HCT116 (cell line): ENCODE measurements at places on chromosomes 12 and 14.

DNA sequence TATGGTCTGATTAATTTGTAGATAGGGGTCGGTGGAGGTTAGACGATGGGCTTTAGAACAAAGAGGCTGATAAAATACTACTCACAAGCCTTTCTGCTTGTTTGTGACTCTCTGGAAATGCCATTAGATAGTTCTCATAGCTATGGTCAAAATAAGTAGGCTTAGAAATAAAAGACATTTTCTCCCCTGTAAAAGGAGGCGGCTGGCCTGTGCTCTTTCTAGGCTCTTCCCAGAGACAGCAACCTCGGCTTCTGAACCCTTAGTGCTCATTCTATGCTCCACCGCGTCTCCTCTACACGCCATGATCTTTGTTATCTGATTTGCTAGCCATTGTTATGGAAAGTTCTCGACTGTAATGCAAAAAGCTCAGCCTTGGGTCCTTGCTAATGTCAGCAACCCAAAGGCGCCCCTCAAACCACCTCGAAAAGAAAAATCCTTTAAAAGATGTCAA lies 64.5 kb downstream of the CRADD start:
- DNase-seq, result no peak

DNA sequence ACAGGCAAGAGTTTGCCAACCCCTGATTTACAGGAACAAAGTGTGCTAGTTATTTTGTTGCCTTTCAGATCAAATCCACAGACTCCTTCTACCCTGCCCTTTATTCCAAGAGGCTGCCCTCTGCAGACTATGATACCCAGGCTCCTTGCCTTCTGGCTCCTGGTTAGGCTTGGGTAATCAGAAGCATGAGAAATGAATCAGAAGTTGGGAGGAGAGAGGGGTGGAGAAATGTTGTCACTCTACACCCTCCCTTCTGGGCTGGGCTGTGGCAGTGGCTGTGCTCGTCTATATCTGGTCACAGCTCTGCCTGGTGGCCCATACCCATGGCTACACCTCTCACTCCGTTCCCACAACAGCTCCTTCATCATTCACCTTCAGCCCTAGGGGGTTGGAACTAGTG lies 204.6 kb upstream of the PLXNC1 start:
- DNase-seq, result peak; percentile 3

DNA sequence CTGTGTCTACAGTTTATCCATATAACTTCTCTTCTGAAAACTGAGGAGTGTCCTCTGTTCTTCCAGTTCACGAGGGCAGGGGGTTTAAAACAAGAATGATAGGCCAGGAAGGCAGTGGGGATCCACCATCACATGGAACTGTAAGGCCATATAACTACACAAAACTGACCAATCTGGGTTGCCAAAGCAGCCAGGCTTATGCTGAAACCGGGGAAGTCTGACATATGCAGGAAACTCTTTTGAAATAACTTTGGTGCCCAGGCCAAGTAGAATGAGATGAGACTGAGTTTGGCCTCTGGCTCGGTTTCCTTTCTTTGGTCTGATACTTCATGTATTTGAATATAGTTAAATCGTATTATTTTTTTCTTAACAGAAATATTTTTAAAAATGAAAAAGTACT lies 18.0 kb upstream of the ATF1 start:
- DNase-seq, result no peak

DNA sequence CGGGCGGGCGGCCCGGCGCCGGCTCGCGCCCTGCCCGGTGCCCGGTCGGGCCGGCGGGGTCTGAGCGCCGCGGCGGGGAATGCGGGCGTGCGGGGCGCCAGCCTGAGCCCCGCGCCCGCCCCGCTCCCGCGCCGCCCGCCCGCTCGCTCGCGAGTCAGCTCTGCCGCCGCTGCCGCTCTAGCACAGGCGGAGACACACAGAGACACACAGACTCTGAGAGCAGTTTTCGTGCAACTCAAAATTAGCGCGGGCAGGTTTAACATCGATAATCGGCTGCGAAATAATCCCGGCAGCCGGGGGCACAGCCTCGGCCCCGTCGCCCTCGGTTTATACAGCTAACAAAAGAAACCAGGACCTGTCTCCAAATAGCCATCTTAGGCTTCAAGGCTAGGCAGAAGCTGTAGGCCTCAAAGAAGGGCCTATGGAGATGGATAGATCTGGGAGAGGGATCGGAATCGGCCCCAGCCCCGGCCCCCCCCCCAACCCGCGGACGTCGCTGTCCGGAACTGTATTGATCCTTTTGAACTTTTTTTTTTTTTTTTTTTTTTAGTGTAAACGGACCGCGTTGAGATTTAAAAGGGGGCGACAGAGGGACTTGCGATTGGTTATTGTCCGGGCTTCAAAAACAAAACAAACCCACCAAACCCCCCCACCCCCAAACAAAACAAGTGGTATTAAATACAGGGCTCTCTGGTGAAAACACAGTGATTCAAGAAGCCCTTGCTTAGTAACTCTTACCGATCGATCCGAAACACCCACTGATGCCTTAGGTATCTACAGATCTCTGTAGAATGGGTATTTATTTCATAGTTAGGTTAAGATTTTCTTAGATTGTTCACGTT lies 1.1 kb downstream of the ARID2 start:
- DNase-seq, result no peak

DNA sequence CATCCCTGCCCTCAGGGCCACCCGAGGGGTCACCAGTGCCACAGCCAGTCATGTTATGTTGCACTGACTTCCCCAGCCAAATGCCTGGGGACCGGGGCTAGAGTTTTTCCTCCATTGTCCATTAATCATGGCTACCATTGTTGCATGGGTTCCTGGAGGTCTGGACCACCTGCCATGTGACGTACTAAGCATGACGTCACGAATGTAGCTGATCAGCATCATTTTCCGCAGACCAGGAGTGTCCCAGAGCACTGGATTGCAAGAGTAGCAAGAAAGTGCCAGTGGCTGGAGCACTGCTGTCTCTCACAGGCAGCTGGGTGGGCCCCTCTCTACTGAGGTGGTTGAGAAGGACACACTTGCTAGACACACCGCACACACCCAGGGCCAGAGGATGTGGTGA lies 6.9 kb upstream of the C14orf180 start:
- DNase-seq, result no peak

DNA sequence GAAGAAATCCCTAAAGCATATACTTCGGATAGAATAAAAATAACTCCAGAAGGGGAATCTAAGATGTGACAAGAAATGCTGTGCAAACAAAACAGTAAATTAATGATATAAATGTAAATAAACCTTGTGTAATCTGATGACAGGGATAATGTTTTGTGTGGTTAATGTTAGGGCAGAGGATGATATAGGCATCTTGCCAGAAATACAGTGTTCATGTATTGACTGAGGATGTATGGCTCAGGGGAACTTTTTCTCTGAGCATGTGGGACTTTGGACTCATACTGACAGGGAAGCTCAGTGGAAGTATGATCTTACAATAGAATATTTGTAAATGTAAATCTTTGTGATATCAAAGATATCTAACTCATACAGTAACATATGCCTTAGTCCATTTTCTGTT lies 420.2 kb downstream of the TMTC2 start:
- no peak for DNase-seq

- no peak for DNase-seq
Observed at GRCh38 chr12:47087088-47087688, 7.4 kb upstream of the AMIGO2 start.

GRCh38 chr14:87030197-87030596 lies 962.8 kb downstream of the GALC start:
- no peak for DNase-seq

DNA sequence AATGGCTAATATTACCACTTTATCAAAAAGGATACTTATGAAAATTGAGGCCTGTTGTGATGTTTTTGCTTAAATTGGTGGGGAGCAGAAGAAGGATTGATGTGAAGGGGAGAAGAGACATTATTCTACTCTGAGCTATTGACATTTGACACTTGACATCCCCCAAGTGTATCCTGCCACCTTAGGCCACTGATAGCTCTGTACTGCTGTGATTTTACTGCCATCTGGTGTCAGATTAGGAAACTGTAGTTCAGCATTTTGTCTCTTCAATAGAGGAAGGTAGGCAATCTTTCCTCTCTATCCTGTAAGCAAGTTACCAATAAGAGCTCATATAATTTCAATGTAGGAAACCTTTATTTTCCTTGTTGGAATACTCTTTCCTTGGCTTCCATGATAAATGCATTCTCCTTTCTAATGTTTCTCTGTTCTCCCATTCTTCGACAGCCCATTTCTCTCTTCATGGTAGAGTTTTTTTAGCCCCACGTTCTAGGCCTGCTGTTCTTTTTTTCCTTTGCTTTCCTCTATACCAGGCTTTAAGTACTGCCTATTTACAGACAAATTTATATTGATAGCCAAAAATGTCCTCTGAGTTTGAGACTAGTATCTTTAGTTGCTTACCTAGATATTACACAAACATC lies 46.3 kb downstream of the PPHLN1 start:
- DNase-seq, result peak; percentile 42

- DNase-seq, result no peak
Observed at GRCh38 chr12:60148109-60148508, 552.3 kb downstream of the SLC16A7 start.

DNA sequence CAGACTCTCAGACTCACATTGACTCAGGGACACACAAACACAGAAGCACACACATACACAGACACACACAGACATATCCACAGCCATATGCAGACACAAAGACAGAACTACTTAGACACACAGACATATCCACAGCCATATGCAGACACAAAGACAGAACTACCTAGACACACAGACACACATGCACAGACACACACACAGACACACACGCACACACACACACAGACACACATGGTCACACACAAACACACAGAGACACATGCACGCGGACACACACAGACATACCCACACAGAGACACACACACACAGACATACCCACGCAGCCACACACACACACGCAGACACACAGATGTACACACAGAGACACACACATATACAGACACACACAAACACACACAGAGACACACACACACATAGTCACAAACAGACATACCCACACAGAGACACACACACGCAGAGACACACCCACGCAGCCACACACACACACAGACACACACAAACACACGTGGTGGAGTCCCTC lies 25.7 kb downstream of the SERPINA1 start:
- DNase-seq, result no peak

- no peak for DNase-seq
Observed at GRCh38 chr14:35285168-35286002, 6.8 kb upstream of the PSMA6 start.

GRCh38 chr14:84323450-84323849 lies 1206.5 kb upstream of the FLRT2 start:
- no peak for DNase-seq

DNA sequence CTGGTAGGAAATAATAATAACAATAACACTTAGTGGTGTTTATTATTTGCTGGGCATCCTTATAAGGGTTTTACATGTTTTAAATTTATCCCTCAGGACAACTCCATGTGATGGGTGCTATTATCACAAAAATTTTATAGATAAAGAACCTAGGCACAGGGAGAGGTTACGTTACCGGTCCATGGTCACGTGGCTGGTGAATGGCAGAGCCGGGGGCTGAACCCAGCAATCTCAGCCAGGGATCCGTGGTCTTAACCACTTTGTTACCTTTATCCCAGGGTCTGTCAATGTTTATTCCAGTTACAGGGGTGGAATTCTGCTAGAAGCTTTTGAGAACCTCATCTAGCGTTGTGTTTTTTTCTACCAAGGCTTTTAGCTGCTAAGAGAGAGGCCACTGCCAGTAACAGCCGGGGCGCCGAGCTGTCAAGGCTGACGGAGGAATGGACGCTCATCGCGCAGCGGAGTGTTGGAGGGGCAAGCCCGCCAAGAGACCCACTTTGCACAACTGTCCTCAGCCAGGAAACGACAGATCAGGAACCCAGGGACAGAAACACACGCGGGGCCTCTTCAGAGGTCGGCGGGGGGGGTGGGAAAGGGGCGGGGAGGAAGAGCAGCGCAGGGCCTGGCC lies 418 bp downstream of the AMN1 start:
- DNase-seq, result no peak

- no peak for DNase-seq
Observed at GRCh38 chr12:3436461-3437065, 54.4 kb upstream of the PRMT8 start.

DNA sequence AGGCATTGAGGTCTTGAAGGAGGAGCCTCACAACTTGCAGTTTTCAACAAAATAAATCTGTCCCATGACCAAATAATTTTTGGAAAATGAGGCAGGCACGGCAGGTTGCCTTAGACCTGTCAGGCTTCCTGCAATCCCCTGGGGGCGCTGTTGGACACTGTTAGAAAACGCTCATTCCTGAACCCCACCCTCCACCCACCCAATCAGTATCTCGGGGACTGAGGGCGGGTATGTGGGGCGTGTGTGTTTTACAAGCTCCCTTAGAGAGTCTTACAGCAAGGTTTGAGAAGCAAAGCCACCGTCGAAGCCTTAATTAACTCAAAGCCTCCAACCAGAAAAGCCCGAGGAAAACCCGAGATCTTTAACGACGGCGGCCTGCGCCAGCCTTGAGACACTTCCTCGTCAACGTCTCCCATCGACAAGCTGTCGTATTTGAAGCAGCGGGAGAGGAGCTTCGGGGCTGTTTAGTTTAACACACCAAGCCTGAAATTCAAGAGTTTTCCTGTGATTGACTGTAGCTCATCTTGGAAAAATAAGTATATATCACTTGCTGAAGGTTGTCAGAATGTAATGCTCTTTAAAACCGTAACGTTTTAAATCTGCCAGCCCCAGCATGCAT lies 123.0 kb downstream of the GLT1D1 start:
- DNase-seq, result no peak

DNA sequence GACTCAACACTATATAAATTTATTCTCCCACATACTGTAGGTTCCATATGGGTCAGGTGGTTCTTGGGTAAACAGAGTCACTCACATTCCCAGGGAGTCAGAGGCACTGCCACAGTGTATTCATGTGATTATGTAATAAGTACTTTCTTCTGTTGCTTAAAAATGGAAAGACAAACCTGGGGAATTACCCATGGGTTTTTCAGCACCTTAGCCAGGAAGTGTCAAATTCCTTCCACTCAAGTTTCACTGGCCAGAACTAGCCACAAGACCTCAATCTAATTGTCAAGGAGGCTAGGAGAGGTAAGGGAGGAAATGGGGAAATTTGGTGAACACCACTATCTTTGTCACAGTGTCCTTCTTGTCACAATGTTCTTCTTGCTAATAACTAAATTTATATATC lies 333.2 kb upstream of the MDGA2 start:
- DNase-seq, result no peak

GRCh38 chr12:6763380-6763779 lies 2.8 kb upstream of the PTMS start:
- DNase-seq, result no peak

DNA sequence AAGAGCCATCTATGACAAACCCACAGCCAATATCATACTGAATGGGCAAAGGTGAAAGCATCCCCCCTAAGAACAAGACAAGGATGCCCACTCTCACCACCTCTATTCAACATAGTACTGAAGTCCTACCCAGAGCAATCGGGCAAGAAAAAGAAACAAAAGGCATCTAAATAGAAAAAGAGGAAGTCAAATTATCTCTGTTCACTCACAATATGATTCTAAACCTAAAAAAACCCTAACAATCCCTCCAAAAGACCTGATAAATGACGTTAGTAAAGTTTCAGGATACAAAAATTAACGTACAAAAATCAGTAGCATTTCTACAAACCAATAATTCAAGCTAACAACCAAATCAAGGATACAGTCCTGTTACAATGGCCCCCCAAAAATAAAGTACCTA lies 26.9 kb downstream of the MDM1 start:
- no peak for DNase-seq

- peak; percentile 15 for DNase-seq
Observed at GRCh38 chr12:76878099-76878898, 520 bp downstream of the CSRP2 start.

GRCh38 chr12:3666441-3666840 lies 86.5 kb downstream of the CRACR2A start:
- no peak for DNase-seq

- no peak for DNase-seq
Observed at GRCh38 chr14:54834727-54835126, 67.9 kb downstream of the GCH1 start.

- no peak for DNase-seq
Observed at GRCh38 chr14:23494223-23494622, 24.7 kb downstream of the NGDN start.
